Panc1 (cell line): ENCODE measurements at places on chromosomes 16 and 17. TPM values are rescaled to one million over a fixed set of nuclear protein-coding genes. Genes with fewer than 3 reads are reported as not detected.

DNA sequence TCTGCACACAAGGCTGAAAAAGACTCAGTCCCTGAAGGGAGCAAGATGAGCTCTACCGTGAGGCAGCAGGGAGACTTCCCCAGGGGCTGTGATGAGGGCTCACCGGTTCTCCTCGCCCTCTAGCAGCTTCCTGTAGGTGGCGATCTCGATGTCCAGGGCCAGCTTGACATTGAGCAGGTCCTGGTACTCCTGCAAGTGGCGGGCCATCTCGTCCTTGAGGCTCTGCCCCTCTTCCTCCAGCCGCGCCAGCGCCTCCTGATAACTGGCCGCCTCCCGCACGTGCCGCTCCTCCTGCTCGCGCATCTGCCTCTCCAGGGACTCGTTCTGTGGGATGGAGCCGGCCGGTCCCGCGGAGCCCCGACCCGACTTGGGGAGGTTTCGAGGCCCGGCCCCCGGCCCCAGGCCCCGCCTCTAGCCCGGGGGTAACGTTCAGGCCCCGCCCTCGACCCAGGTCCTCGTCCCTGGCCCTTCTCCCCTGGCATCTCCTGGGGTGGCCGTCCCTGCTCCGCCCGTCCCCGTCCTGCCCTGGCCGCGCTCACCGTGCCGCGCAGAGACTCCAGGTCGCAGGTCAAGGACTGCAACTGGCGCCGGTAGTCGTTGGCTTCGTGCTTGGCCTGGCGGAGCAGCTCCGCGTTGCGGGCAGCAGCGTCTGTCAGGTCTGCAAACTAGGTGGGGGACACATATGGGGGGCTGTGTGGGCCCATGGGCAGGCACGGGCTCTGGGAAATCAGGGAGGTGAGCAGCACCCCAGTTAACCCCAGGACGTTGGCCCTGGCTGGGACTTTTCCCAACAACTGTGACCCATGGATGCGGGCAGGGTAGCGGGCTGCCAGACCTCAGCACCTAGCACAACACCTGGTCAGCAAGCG lies 3.9 kb downstream of the GFAP start:
- DNase-seq = no peak

KRT32 gene
- total RNA-seq = 0.72 TPM

DNA sequence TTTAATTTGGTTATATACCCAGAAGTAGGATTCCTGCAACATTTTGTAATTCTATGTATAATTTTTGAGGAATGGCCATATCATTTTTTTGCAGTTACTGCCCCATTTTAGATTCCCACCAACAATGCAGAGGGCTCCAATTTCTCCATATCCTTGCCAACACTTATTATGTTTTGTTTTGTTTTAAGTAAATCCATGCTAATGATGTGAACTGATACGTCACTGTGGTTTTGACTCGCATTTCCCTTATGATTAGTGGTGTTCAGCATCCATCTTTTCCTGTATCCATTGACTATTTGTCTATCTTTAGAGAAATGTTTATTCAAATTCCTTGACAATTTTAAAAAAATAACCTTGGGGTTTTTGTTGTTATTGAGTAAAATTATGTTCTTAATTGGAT lies 826.4 kb downstream of the CDH11 start:
- no peak for DNase-seq

TP53TG3D gene
- total RNA-seq = 1.6 TPM

CDRT15L2 gene
- not detected for total RNA-seq

GRCh38 chr16:59181821-59182420 lies 447.8 kb upstream of the GOT2 start:
- no peak for DNase-seq

DNA sequence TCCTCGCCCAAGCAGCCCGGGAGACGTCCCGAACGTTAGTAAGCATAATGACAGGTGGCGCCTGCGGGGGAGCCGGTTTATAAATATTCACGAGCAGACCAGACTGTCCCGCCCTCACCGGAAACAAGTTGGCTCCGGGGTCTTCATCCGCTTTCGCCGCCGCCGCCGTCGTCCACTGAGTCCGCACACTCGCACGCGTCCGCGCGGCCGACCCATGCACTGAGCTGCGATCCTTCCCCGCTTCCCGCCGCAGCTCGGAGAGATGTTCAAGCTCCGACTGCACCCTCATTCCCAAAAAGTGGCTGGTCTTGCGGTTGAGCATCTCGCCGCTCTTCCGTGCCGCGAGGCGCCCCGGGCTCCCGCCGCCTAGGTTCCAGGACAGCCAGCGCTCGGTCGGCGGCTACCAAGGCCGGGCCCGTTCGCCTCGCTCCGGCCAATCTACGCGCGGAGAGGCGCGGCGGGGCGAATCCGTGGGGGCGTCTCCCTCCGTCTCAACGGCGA lies 385 bp downstream of the CFAP119 start:
- no peak for DNase-seq

GRCh38 chr17:57965521-57966160 lies 10.4 kb upstream of the CUEDC1 start:
- DNase-seq = no peak
